ENCODE measurements at places on chromosomes 5 and 9. TPM values are rescaled to one million over a fixed set of nuclear protein-coding genes. Genes with fewer than 3 reads are reported as not detected.
A peak's percentile ranks its signal among the peaks of the same experiment; 100 is the strongest.

GRCh38 chr9:130291474-130291873 lies 25.9 kb downstream of the HMCN2 start:
- no peak for DNase-seq

- DNase-seq = no peak
Measured at GRCh38 chr5:38776149-38776896, 69.5 kb upstream of the OSMR start.

DNA sequence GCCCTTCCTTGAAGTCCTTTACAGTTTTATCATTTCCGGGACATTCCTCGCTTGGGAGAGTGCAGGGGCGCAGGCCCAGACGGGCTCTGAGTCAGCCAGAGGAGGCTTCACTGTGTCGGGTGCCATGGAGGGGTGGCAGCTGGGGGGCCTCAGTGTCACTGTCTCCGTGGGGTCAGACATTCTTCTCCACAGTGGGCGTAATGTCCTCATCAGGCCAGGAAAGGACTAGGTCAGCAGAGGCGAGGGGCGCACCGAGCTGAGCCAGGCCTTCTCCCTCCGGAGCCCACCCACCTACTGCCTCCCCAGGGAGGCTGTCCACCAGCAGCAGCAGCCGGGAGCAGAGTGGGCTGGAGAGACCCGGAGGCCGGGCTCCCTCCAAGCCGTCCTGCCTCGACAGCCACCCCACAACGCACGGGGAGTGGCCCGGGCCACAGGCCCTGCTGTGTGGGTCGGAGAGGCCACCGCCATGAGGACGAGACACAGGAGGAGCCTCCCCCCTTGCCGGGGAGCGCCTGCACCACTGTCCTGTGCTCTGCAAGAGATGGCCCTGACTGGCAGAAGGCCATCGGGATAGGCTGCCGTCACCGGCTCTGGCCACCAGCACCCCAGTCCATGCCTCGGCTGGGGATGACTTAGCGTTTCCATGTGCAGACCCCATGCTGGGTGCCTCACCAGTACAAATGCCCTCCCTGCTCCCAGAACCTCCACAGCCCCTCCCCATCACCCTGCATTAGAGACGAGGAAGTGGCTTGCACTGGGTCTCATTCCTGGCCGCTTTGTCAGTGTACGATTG lies 26.5 kb downstream of the SARDH start:
- peak; percentile 97 for DNase-seq

KCNV2 gene
- total RNA-seq = not detected

DNA sequence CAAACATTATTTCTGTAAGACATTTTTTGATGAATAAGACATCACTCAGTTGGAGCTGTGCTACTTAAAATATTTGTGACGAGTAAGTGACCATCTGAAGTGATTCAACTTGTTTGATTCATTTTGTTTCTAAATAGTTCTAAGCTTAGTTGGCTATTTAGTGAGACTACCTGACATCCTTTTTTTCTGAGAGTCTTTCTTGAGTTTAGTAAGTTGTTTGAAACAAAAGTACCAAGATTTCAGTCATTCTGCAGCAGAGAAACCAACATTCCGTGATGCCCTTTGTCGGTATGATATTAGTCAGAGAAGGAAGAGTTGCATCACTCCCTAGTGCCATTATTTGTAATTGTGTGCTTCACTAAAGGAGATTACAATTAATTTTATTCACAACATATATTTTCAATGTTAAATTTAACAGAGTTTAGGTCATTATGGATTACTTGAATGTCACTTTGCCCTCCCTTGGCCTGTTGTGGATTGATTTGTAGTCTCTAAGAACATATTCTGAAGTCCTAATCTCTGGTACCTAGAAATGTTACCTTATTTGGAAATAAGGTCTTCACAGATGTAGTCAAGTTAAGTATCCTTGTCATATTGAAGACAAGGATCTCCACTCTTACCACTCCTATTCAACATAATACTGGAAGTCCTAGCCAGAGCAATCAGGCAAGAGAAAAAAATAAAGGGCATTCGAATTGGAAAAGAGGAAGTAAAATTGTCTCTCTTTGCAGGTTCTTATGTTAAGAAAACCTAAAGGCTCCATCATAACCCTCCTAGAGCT lies 212.2 kb downstream of the PCSK1 start:
- DNase-seq = peak; percentile 64

GGTA1 gene
- not detected for total RNA-seq

ARL14EPL gene
- total RNA-seq = 1.0 TPM

GRCh38 chr9:7549249-7549648 lies 250.3 kb downstream of the DMAC1 start:
- DNase-seq = no peak

GRCh38 chr9:124353811-124354274 lies 61.4 kb downstream of the PSMB7 start:
- DNase-seq = no peak

- no peak for DNase-seq
Measured at GRCh38 chr5:31853398-31854135, 214.6 kb downstream of the PDZD2 start.

GRCh38 chr5:92662741-92663140 lies 918.3 kb downstream of the NR2F1-AS1 start:
- no peak for DNase-seq

DNA sequence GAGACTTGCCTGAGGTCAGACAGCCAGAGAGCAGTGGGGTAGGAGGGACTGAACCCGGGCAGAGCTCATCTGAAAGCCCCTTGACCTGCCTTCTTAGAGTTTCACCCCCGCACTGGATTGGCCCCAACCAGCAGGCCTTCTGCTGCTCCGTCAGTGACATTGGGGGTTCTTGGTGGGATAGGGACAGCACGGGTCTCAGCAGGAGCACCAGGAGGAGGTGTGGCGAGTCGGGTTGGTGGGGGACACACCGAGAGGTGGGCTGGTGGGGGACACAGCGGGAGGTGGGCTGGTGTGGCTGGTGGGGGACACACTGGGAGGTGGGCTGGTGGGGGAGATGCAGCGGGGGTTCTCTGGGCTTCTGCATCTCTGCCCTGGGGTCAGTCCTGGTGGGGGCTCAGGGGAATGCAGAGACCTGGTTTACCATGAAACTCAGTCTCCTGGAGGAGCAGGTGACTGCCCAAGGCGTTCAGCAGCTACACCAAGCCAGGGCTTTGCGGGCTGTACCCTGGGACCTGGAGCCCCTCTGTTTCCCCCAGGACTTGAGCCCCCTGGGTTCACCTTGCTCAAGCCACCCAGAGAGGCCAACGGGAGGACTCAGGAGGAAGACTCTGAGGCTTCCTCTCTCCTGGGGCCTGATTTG lies 28.1 kb upstream of the RNU6ATAC start:
- no peak for DNase-seq

DNA sequence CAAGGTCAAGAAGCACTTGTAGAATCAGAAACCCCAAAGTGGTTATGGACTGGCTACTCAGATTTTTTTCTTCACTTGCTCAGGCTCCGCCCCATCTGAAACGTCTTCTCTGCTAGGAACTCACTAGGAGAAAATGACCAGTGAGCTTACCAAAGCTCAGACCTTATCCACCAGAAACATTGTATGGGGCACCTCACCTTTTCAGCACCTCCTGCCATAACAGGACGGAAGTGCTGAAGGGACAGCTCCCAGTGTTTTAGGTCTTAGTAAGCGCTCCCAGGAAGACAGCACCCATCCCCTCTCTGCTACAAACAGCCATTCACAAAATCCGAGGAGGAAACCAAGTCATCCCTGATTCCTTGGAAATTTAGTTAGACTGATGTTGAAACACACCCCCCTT lies 1.2 kb upstream of the GABRA1 start:
- DNase-seq = peak; percentile 17

- no peak for DNase-seq
Measured at GRCh38 chr9:113525831-113526230, 62.3 kb downstream of the RGS3 start.

- no peak for DNase-seq
Measured at GRCh38 chr5:128427921-128428320, 110.1 kb downstream of the FBN2 start.

GRCh38 chr9:38339496-38339895 lies 53.0 kb upstream of the ALDH1B1 start:
- DNase-seq = no peak

DNA sequence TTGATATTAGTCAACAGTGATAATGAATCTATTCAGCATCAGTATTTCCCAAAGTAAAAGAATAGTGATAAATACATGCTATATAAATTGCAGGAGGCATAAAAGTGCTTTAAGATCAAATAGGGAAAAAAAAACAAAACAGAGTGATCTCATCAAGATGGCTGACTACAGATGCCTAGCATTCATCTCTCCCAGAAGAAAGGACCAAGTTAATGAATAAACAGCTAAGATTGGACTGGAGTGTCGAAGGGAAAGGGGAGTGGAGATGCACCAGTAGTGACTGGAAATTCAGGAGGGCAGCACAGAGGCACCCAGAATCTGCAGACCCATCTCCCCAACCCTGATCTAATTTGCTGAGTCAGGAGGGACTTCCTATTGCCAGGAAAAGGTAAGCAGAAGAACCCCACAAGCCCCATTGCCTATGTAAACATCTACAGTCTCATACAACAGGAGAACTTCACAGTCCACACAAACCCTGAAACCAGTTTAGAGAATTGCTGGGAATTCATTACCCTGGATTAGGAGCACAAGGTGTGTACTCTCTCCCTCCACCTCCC lies 699.4 kb downstream of the PTPRD start:
- DNase-seq = no peak
